ENCODE measurements at places on chromosomes 2 and 18. TPM values are rescaled to one million over a fixed set of nuclear protein-coding genes. Genes with fewer than 3 reads are reported as not detected.
A peak's percentile ranks its signal among the peaks of the same experiment; 100 is the strongest.

GRCh38 chr18:34707670-34708069 lies 2.4 kb upstream of the DTNA start:
- H3K27ac ChIP-seq = peak overlapping the region; percentile 78
- H3K4me3 ChIP-seq = no peak overlapping the region
- no peaks in the 10 kb centered on the region for H3K36me3 ChIP-seq
- H3K27me3 ChIP-seq = no peaks in the 10 kb centered on the region

- H3K4me1 ChIP-seq = no peaks in the 10 kb centered on the region
- no peaks in the 10 kb centered on the region for H3K27me3 ChIP-seq
- H3K36me3 ChIP-seq = no peaks in the 10 kb centered on the region
- H3K27ac ChIP-seq = no peak overlapping the region
- H3K4me3 ChIP-seq = no peak overlapping the region
These were observed 101.6 kb downstream of the INO80D start for GRCh38 chr2:205984381-205984780.

GRCh38 chr2:81529944-81530343 lies 1225.4 kb upstream of the LRRTM1 start:
- DNase-seq = no peak
- H3K36me3 ChIP-seq = no peaks in the 10 kb centered on the region
- H3K27ac ChIP-seq = no peak overlapping the region

- H3K27ac ChIP-seq = no peak overlapping the region
- H3K27me3 ChIP-seq = no peaks in the 10 kb centered on the region
- no peak for DNase-seq
- no peaks in the 10 kb centered on the region for H3K4me1 ChIP-seq
These were observed 192.6 kb downstream of the SH3RF3 start for GRCh38 chr2:109321570-109321969.

DNA sequence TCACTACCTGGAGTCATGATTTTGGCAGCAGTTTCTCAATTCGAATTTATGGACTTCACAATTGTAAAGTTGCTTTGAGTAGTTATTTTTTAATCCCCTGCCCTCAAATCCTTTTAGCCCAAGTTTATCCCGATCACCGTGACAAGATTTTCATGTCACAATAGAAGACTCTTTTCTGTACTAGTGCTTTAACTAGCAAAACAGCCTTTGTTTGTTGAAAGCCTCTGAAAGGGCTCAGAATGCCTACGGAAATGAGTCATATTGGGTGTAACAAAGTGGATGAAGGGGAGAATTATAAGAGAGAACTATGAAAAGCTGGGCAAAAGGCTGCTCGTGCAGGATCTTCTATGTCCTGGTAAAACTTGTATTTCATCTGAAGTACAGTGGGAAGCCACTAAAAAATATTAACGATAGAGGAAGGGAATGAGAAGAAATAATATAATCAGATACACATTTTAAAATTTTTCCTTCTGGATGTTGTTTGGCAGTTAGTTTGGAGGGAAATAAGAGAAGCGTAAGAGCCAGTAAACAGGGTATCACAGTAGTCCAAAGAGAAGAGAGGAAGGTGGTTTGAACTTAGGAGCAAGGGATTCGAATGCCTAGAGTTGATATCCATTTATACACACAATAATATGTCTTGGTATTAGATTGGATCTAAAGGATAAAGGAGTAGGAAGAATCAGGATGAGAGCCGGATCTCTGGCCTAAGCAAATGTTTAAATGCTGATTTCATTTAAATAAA lies 114.9 kb downstream of the GALNT13 start:
- no peaks in the 10 kb centered on the region for H3K27me3 ChIP-seq
- DNase-seq = no peak
- no peak overlapping the region for H3K4me3 ChIP-seq
- no peaks in the 10 kb centered on the region for H3K36me3 ChIP-seq
- no peak overlapping the region for H3K27ac ChIP-seq

- H3K27ac ChIP-seq = no peak overlapping the region
- no peaks in the 10 kb centered on the region for H3K4me1 ChIP-seq
- H3K4me3 ChIP-seq = no peak overlapping the region
- no peaks in the 10 kb centered on the region for H3K27me3 ChIP-seq
These were observed 46.1 kb downstream of the NABP1 start for GRCh38 chr2:191724015-191724414.

- H3K4me1 ChIP-seq = peaks cover 3% of the 10 kb centered on the region
- no peak overlapping the region for H3K4me3 ChIP-seq
These were observed 31.6 kb upstream of the RNF138 start for GRCh38 chr18:32060026-32060425.

DNA sequence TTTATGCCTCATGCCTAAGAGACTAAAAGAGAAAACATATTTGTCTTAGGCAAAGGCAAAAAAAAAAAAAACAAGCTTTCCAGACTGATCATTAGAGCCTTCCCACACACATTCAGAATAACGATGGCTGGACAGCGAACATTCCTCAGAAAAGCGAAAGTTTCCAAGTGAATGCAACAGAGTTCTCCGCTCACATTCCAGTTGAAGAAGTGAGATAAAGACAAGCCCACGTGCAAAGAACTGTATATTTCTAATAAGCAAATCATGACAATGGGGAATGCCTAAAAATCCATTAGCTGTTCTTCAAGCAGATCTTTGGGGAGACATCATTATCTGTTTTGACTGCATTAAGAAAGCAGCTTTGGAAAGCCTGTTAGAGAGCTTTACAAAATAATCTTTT lies 347.9 kb downstream of the METTL4 start:
- no peak overlapping the region for H3K27ac ChIP-seq
- H3K36me3 ChIP-seq = no peaks in the 10 kb centered on the region
- no peak overlapping the region for H3K4me3 ChIP-seq
- H3K27me3 ChIP-seq = no peaks in the 10 kb centered on the region
- H3K4me1 ChIP-seq = no peaks in the 10 kb centered on the region

The CRYGD gene
- not detected for total RNA-seq

The SLC19A3 gene
- 2.3 TPM for total RNA-seq

The MAT2A gene
- 459 TPM for total RNA-seq

Measured in H9 (cell line).